ENCODE measurements at places on chromosomes 1 and 21.

GRCh38 chr21:42703965-42704364 lies 50.5 kb downstream of the PDE9A start:
- DNase-seq, result no peak

- DNase-seq, result no peak
Measured at GRCh38 chr1:7425771-7426170, 345.3 kb upstream of the VAMP3 start.

- DNase-seq, result no peak
Measured at GRCh38 chr1:201420608-201421002, 925 bp downstream of the TNNI1 start.

DNA sequence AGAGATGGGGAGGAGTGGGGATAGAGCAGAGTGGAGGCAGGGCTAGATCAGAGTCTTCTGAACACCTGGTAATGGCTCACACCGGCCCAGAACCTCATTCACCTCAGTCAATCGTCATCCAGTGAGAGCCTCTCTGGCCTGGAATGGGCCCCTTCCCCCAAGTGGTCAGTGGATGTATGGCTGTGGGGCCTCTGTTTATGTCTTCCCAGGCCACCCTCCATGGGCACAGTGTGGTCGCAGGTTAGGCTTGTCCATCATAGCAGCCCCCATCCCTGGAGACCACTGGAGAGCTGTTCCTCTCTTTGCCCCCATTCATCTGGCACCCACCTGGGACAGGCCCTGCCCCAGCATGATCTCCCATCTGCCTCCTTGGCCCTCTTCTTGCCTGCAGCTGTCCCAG lies 29.6 kb upstream of the TENT5C start:
- DNase-seq, result no peak

GRCh38 chr1:41355761-41356160 lies 5.5 kb upstream of the FOXO6 start:
- DNase-seq, result no peak

GRCh38 chr1:209356976-209357377 lies 226.5 kb upstream of the CAMK1G start:
- DNase-seq, result no peak

- DNase-seq, result no peak
Measured at GRCh38 chr1:241641773-241642592, 1.8 kb upstream of the CHML start.

DNA sequence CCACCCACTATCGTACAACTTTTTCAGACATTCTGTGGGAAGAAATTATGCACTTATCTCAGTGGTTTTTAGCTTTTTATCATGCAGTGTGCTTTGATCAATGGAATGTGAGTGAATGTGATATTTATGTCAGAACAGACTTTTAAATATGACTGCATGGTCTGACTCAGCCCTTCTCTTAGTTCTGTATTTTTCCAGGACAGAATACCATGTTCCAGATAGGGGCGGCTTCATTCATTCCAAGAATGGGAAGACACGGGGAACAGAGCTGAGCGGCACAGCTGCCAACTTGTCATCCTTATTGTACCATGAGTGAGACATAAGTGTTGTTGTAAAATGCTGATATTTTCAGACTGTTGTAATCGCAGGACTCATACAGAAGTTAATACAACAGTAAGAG lies 214.6 kb upstream of the NCAM2 start:
- no peak for DNase-seq

DNA sequence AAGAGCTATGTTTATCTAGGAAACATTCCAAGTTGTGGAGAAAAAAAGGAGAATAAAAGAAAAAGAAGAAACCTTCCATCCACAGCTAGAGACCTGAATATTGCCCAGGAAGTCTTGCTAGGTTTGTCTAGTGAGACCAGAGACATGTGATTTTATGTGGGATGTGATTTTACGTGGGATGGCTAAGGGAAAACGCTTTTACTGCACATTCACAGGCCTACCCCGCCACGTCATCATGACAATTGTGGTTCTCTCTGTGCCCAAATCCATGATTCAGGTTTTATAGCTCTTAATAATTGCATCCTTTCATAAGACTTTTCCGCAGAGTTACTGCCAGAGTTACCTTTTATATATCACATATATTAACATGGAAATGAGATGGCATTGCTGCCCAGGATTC lies 86.4 kb upstream of the SSX2IP start:
- no peak for DNase-seq

GRCh38 chr1:82806133-82806532 lies 1005.4 kb downstream of the ADGRL2 start:
- DNase-seq, result no peak

- DNase-seq, result peak; percentile 46
Measured at GRCh38 chr1:63892632-63893395, 119.0 kb downstream of the ROR1 start.

DNA sequence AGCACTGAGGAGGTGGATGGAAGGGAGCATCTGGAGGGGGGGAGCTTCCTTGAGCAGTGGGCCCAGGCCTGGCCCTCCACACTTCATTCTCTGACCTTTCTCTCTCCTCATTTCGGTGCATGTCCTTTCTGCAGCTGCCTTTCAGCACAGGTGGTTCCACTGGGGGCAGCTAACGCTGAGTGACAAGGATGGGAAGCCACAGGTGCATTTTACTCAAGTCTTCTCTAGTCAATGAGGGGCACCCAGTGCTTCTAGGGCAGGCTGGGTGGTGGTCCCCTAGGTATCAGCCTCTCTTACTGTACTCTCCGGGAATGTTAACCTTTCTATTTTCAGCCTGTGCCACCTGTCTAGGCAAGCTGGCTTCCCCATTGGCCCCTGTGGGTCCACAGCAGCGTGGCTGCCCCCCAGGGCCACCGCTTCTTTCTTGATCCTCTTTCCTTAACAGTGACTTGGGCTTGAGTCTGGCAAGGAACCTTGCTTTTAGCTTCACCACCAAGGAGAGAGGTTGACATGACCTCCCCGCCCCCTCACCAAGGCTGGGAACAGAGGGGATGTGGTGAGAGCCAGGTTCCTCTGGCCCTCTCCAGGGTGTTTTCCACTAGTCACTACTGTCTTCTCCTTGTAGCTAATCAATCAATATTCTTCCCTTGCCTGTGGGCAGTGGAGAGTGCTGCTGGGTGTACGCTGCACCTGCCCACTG lies 43.2 kb downstream of the YARS1 start:
- DNase-seq, result no peak

DNA sequence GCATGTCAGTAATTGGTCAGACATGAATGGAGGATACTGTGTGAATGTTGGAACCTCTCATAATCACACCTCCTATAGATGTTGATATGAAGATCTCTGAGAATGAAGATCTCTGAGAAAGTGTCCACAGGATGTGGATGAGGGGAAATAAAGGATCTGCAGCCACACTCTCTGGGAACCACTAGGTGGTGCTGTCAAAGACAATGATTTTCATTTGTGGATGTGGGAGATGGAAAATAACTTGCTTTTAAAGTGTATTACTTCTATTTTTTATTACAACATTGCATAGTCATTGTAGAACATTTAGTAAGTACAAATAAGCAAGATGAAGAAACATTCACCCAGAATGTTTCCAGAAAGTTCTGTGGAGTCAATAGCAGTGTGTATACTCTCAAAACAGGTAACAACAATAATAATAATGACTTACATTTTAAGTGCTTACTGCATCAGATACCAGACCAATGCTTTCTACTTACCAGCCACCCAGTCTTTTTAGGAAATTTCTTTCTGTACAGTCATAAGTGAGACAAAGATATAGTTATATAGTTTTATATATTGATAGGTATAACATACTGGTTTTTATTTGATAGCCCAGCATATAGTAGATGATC lies 128.2 kb downstream of the ATG4C start:
- no peak for DNase-seq

DNA sequence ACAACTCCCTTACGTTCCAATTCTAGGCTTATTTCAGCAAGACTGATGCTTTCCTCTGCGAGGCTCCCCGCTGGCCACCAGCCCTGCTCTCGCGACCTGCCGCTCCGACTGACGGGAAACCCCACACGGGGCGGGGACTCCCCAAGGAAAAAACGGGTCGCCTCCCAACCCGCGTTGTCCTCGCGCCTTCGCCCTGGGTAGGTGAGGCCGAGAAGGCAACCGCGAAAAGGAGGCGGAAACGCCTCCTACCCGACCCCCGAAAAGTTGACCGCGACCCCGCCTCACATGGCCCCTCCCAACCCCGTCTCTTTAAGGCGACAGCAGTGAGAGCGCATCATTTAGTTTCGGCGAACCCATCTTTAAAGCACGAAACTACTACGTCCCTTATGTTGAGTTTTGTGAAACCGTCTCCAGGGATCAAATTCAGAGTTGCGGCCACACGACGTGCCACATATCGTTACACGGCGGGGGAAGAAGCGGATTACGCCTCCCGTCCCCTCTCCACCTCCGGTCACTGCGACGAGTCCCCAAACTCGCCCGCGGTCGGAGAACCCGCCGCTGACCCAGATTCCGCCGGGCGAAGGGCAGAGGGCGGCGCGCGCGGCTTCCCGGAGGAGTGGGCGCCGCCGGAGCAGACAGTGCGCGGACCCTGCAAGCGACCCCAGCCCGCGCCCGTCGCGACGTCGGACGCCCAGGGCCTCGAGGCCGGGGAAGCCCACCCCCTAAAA lies 1.2 kb downstream of the ANP32E start:
- DNase-seq, result peak; percentile 79

GRCh38 chr1:212495766-212496494 lies 63.2 kb downstream of the NENF start:
- no peak for DNase-seq

DNA sequence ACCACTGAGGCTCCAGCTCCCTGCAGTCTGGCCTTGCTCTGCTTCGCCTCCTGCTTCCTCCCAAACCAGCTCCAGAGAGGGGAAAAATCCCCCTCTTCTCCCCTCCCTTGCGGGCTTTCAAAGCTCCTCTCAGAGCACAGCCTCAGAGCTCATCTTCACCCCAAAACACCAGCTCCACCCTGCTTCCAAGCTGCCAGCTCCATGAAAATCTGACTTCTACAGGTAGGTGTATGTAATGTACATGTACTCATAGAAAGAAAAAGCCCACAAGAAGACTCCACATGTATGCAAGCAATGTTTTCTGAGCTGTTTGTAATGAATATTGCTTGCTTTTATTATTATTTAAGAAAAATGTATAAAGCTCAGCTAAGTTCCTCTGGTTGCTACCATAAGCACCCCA lies 8.4 kb downstream of the SLC41A1 start:
- DNase-seq, result no peak

GRCh38 chr1:32918179-32918578 lies 17.0 kb upstream of the TMEM54 start:
- no peak for DNase-seq

DNA sequence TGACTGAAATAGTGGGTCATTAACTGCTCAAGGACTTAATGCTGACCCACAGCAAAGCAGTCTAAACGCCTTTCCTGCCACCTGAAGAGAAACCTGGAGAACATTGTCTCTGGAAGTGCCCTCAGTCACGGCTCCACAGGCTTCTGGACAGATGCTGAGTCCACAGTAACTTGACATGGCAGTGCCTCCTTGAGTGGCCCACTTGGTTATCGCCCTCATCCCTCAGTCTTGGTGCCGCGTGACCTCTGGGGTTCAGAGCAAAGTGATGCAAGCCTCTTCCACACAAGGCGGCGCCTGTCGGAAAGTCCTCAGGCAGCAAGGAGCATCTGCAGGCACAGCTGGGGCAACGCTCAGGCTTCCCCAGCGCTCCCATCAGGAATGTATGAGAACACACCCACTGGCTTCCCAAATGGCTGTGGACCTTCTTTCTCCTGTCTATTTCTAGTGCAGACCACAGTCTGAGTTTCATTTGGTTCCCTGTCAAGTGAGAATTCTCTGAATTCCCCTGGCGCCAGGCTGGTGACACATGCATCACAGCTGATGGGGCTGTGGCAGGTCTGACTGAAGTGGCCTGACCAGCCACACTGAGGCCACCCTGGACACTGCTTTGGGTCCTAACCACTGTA lies 13.0 kb upstream of the ANGPTL7 start:
- DNase-seq, result no peak

GRCh38 chr1:243354511-243355153 lies 98.8 kb downstream of the SDCCAG8 start:
- DNase-seq, result no peak

- DNase-seq, result no peak
Measured at GRCh38 chr1:44135886-44136285, 5.5 kb downstream of the KLF18 start.

DNA sequence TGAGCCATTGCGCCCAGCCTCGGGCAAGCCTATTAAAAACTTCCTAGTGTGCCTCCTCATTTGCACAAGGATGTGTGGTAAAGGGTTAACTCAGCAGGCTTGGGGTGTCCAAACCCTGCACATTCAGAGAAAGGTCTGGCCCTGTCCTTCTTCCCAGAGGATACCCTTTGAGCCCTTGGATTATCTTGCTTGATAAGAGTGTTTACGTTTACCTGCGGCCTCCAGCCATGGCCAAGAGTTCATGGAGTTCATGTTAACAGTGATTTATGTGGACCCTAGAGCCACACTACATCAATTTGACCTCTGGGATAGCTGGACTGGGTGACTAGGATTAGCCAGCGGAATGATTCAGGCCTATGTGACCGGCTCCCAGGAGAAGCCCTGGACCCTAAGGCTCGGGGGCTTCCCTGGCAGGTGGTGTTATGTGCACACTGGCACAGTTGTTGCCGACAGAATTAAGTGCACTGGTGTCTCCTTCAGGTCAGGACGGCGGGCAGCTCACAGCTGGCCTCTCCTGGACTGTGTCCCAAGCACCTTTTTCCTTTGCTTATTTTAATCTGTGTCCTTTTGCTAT lies 7.7 kb upstream of the TCP10L start:
- DNase-seq, result no peak

GRCh38 chr1:100430325-100430756 lies 78.0 kb downstream of the CDC14A start:
- peak; percentile 49 for DNase-seq

GRCh38 chr1:38246955-38247952 lies 200.7 kb upstream of the POU3F1 start:
- peak; percentile 79 for DNase-seq

DNA sequence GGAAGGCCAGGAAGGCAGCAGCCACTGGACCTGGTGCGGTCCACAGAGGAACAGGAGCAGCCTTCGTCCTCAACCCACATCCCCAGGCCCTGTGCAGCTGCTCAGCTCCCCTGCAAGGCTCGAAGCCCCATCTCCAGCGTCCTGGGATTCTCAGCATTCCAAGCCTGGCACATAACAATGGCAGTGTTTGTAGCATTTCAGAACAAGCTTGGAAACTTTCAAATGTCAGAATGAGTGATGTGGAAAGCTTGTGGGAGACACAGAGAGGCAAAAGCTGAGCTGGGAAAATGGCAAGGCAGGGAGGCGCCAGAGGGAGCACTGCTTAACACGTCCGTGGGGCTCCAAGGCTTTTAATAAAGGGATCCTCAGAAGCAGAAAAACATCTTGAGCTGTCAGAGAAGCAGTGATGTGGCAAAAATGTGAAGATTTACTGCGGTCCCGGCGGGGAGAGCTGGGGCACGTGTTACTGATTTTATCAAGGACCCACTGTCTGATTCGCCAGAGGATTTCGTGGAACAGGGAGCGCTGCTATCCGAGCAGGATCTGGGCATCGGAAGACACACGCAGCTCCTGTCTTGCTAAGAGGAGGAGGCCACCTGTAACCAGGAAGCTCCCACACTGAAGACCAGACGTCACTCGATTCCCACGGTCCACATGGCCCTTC lies 38.1 kb downstream of the TOMM20 start:
- no peak for DNase-seq

DNA sequence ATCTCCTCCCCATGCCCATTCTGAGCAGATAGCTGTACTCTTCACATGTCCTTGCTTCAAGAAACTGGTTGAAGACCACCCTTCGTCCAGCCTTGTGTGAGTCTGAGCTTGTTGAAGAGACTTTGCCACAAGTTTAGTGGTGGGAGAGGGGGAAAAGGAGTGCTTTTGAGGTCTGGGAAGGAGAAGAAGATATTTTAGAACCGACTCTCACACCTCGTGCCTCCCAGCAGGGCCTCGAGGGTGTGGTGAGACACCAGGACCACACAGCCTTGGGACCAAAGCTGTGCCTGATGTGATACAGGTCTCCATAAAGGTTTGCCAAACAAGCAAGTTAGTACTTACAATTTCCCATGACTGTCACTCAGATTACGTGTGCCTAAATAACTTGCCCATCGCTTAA lies 201.8 kb downstream of the DYRK1A start:
- no peak for DNase-seq

Data from NCI-H1417 (cell line).